Muscle of back (tissue), 13 donors: ENCODE measurements at places on chromosomes 2 and 18. TPM values are rescaled to one million over a fixed set of nuclear protein-coding genes. Genes with fewer than 3 reads are reported as not detected.

DNA sequence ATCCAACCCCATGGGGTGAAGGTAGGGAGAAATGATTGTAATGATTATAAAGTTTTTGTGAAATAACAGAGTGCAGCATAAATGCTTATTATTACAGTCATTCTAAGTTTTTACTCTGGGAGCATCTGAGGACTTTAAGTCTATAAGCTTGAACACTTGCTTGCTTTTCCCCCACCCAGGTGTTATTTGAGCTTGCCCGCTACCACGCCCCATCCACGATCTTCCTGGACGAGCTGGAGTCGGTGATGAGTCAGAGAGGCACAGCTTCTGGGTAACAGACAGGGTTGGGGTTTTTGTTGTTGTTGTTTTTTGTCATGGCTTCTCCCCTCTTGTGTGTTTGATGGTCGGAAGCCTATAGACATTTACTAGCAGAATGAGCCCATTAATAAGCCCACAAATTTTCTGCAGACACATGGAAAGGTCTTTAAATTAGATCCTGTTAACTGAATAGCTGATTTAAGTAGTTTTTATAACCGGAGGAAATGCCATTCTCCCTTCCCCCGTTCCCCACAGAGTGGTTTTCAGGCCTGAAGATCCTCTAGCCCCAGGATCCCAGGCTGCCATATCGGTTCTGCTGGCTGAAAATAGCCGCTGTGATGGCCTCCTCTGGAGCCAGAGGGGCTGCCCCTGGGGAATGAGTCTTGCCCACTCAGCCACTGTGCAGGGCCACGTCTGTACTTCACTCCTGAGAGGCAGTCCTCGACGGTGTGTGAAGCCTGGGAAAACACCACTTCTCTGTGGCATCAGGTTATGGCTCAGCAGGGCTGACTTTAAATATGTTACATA, 39.9 kb upstream of the ELOA2 start:
- peak; percentile 13 for DNase-seq

FEV gene
- polyA plus RNA-seq: 0.12 TPM

GRCh38 chr2:220188031-220188430, 560.6 kb downstream of the SLC4A3 start:
- DNase-seq: no peak

SEPTIN10 gene
- polyA plus RNA-seq: 57.9 TPM

DNA sequence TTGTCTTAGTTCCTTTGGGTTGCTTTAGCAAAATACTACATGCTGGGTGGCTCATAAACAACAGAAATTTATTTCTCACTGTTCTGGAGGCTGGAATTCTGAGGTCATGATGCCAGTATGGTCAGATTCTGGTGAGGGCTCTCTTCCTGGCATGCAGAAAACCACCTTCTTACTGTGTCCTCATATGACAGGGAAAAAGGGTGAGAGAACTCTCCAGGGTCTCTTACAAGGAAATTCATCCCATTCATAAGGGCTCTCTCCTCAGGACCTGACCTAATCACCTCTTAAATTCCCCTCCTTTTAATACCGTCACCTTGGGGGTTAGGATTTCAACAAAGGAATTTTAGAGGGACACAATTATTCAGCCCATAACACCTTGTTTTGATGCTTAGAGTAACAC, 243.1 kb upstream of the TNP1 start:
- no peak for DNase-seq

GALNT5 gene
- 2.2 TPM for polyA plus RNA-seq

GRCh38 chr2:70616168-70616694, 62.6 kb upstream of the TGFA start:
- DNase-seq: no peak

NOL4 gene
- polyA plus RNA-seq: 0.22 TPM

- no peak for DNase-seq
These were observed 60.1 kb downstream of the MOB4 start for GRCh38 chr2:197575987-197576386.

DNA sequence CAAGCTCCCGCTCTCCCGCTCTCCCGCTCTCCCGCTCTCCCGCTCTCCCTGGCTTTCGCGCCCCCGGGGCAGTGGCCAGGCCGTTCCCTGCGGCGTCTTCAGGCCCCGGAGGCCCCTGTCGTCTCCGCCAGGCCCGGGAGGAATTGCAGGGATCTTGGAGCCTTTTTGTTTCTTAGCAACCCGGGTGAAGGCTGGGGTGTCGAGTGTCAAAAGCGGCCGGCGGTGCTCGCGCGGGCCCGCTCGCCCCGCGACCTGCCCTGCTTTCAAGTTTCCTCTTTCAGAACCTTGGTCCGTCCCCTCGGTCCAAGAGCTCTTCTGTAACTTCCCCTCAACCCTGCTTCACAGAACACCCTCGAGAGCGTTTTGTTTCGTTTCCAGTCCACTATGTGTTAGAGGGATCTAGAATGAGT, 1.4 kb downstream of the RNF138 start:
- DNase-seq: peak; percentile 67

SCN2A gene
- 0.04 TPM for polyA plus RNA-seq

DNA sequence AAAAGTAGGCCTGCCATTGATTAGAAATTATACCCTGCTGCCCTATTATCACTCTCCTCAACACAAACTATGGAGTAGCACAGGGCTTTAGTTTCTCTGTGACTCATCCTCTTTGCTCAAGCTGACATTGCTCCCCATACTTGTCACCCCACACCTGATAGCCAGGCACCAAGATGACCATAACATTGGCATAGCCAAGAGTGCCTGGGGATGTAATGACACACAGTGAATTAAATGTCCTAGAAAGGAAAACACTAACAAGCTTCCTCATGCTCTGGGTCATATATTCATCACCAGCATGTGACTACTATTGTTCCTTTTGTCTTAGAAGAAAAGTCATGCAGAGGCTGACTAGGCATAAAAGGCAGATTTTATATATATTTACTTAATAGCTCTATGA, 137.8 kb upstream of the RND3 start:
- no peak for DNase-seq

BOLL gene
- 0.79 TPM for polyA plus RNA-seq

SIX2 gene
- 4.6 TPM for polyA plus RNA-seq
